ENCODE measurements at places on chromosomes 1 and 21.

- no peak for DNase-seq
Measured at GRCh38 chr1:11536573-11537379, 57.8 kb downstream of the DISP3 start.

- no peak for DNase-seq
Measured at GRCh38 chr1:94396356-94397010, 21.7 kb upstream of the ABCD3 start.

DNA sequence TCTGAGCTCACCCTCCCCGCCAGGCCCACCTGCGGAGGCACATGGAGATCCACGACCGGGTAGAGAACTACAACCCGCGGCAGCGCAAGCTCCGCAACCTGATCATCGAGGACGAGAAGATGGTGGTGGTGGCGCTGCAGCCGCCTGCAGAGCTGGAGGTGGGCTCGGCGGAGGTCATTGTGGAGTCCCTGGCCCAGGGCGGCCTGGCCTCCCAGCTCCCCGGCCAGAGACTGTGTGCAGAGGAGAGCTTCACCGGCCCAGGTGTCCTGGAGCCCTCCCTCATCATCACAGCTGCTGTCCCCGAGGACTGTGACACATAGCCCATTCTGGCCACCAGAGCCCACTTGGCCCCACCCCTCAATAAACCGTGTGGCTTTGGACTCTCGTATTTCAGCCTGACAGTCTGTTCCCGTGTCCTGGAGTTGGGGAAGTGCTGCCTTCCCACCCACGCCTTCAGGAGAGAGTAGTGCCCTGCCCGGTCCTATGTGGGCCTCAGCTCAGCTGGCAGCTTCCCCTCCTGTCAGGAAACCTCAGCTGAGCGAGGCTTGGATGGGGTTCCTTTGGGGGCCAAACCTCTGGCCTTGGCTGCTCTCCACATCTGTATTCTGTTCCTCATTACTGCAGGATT is 9.2 kb downstream of the ZBTB48 start:
- DNase-seq = no peak

DNA sequence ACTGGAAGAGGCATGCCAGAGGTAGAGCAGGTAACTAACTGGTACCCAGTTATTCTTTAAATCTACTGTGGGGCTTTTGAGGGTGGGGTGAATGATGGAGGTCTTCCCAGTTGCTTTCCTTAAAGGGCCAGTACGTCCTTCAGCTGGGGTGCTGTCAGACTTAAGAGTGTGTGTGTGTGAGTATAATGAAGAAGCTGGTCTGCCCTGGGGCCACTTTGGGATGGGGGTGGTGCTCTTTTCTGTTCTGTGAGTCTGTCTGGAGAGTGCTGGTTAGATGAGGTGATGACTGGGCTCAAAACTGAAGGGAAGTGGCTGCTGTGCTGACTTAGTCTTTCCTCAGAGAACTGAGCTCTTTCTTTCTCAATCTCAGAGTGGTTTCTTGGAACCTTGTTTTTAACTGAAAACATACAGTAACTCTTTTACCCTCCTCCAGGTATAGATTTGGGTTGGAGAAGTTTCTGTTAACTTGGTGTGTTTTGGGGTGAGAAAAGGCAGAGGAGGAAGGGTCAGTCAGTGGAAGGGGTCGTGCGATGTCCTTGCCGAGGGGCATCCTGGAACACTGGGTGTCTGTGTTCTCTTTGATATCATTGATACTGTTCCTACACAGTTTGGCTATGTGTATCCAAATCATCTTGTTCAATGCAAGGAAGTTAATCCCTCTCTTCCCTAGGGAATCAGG is 746 bp downstream of the MACF1 start:
- no peak for DNase-seq

- DNase-seq = no peak
Measured at GRCh38 chr1:222525951-222526350, 22.0 kb downstream of the HHIPL2 start.

GRCh38 chr21:32316361-32317215 is 17.9 kb downstream of the MRAP start:
- DNase-seq = no peak

GRCh38 chr21:33202464-33203363 is 27.0 kb upstream of the IFNAR2 start:
- no peak for DNase-seq

DNA sequence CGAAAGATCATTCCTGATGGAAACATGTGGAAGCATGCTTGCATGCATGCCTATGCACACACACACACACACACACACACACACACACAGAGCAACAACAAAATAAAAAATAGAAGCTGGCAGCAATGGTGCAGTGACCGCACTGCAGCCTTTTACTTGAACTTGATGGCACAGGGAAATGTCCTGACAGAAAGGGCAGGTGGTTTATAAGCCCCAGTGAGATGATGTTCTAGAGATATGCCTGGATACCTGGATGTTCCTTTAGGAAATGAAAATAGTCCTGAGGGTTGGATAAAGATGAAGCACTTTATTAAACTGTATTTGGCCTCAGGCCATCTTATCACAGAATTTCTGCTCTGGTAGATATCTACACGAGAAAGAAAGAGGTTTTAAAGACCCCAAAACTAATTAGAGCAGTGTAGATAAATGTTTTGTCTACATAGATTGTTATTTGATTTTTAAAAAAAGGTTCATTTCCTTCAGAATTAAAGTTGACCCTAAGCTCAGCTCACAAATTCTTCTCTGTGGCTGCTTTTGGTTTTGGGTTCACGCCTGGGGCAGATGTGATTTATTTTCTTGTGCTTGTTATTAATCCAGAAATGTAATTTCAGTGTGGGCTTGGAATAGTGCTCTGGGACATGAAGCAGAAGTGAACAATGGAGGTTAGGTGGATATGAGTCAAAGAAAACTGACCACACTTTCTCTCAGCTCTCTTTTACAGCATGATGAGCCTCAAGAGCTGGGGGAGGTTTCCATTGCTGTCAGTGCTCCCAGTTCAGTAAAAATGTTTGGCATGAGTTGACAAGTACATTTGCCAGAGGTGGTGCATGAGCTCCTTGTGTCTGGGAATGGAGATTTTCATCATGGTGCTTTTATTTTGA is 22.9 kb downstream of the ADAM30 start:
- no peak for DNase-seq

DNA sequence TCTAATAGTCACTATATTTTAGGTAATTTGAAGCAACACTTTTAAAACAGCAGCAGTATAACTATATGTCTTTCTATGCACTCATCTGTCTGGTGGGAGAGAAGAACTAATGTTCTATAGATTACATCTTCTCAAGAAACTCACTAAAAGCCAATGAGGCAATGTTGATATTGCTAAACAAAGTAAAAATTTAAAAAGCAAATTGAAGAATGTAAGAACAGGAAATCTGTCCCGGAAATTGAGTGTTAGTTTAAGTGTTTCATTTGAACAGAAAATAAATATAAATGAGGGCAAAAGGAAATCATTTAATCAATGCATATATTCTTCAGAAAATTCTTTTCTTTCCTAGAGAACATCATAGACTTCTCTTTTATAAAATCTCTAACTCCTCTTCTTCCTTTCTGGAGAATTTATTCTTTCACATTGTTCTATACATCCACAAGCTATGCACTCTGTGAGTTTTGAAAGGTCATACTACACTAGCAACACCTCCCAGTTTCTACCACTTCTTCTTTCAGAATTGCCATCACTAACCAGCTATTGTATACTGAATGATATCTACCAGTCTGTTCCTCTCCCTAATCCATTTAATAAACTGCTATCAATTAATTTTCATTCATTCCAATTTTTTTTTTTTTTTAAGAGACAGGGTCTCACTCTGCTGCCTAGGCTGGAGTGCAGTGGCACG is 153.0 kb downstream of the USH2A start:
- DNase-seq = no peak

DNA sequence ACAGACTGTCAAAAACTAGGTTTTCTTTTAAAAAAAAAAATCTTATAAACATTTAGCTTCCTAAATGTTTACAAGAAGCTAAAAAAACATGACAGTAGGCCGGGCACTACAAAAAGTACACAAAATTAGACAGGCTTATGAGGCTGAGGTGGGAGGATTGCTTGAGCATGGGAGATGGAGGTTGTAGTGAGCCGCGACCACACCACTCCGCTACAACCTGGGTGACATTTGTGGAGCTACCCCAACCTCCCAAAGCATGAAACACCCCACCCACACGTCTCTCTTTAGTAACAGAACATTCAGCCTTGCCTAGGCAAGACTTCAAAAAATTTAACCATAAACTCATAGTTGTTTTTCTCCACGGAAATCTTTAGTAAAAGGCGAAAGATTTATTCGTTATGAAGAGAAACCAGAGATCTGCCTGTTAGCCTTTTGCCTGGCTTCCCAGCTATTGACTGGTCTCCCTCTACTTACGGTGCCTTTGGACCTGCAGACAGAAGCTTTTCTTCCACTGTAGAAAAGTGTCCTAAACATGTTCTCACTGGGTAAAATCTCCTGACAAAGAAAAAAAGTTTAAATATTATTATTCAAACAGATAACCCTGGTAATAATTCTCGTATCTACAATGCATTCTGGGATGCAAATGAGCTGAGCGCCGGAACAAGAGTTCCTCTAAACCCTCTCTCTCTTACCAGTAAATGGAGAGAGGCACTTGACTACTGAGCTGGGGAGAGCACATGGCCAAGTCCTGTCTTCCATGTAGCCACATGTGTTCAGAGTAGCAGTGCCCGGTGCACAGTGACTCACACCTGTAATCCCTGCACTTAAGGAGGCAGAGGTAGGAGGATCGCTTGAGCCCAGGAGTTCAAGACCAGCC is 9.2 kb downstream of the RNU5D-1 start:
- peak; percentile 55 for DNase-seq

- DNase-seq = no peak
Measured at GRCh38 chr1:228763561-228763960, 28.3 kb downstream of the RHOU start.

DNA sequence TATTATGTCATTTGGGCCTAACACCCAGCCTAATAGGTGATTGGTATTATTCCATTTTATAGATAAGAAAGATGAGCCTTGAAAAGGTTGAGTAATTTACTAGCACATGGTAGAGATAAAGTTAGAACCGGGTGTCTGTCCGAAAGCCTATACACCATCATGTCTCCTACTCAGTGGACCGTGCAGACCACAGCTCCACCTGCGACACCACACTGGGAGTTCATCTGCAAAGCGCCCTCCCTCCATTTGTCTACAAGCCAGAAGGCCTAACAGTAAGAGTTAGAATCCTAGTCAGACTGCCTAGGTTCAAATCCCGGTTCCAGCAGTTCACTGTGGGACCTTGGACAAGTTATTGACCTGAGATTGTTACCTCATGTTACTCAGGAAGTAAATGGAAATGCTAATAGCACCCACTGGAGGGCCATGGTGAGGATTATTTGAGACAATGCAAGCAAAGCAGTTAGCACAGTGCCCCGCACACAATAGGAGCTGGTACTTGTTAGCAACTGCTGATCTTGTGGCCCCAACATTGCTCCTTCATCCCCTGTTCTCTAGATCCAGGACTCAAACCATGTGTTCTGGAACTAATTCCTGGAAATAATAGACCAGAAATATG is 20.5 kb downstream of the ARMH1 start:
- no peak for DNase-seq

DNA sequence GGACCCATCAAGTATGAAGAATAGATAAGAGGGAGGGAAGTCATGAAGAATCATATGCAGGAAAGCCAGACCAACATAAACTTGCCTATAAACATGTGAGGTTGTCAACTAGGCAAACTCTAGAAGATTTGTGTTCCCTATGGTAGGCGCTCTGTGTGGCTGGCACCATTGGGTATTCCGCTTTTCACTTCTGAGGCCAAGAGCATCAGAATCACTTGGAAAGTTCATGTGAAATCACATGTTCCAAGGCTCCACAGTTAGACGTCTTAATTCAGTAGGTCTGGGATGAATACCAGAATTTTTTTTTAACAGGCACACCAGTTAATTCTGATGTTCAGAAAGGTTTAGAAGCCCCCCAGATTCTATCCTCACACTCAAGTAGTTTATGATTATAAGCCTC is 50.5 kb upstream of the LAX1 start:
- no peak for DNase-seq

DNA sequence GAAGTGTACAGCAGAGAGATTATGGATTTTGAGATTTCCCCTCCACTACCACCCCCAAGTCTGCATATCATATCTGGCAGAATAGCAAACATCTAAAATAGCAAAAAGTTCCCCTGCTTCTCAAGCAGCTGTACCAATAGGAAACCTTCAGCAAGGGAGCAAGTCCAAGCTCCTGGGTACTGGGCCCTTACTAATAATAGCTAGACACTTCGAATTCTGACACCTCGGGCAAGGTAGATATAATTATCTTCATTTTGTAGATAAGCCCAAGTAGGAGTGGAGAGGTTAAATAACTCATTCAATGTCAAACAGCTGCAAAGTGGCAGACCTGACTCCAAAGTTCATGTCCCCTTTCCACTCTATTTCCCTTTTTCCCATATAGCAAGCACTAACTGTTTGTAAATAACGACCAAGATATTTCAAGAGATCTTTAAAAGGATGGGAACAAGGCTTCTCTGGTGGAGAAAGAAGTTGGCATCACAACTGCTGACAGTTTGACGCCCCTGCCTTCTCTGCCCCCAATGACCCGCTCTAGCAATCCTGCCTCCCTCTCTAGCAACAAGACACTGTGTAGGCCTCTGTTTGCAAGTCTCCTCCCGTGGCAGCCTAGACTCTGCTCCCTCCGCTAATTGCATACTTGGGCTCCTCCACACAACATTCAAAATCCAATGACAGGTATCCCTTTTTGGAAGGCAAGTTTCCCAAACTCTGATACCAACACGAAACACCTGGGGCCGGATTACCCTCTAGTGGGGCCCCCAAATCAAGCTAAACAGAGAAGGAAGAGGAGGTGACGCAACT is 18.7 kb upstream of the ADAR start:
- no peak for DNase-seq

DNA sequence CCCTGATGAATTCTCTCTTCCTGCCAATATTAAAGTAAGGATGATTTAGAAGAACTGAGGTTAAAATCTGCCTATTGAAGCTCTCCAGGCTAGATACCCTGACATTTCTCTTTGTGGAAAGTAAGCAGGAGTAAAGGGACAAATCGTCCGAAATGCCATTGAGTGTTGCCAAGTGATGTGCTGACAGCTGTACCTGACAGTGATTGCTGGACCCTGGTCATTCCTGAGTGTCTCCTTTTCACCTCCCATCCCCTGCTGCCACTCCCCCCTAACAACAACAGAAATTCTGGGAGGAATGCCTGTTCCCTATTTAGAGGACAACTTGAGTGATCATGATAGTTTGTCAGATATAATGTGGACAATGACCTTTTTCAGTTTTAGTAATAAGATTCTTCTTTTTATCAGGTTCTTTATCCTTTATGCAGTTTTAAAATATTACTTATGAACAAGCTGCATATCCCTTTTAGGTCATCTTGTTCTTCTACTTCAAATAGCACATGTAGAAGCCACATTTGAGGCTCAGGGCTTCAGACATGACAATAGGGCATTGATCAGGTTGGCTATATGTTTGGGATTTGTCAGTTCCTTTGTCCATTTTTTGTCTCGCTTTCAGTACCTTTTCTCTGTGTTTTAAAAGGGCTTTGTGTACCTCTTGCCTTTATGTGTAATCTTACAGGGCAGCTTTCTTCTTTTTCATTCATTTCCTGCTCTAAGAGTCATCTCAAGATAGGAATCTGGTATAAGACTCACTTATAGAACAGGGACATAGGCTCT is 56.0 kb downstream of the ITSN1 start:
- no peak for DNase-seq

Data from stimulated activated CD4-positive, alpha-beta T cell treated with anti-CD3 and anti-CD28 coated beads, Interleukin-1b, Interleukin-23, amount 100 ng/mL, for 4 hours (primary cell).